Stimulated activated naive CD4-positive, alpha-beta T cell treated with Interleukin-2 at 50 U/mL for 16 hours (primary cell): ENCODE measurements at places on chromosomes 6 and 20.

- DNase-seq = no peak
Measured at GRCh38 chr20:7137395-7138151, 370.1 kb downstream of the BMP2 start.

GRCh38 chr20:5548902-5549599 lies 201.2 kb upstream of the SHLD1 start:
- DNase-seq = no peak

DNA sequence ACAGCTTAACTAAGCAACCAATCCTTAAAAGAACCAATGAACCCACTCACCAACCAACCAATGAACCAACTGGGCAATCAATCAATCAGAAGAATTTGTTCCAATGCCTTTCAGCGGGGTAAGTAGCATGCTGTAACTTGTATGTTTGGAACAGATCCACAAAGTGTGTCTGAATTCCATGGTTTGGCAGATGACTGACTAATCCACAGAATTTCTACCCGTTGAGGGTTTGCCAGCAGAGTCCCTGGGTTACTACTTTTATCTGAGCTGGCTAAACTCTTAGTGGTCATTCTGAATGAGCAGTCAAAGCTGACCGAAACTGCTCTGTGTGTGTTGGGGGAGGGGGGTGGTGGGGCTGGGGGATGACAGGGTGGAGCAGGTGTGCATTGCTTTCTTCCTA lies 125.0 kb upstream of the JAG1 start:
- DNase-seq = no peak

DNA sequence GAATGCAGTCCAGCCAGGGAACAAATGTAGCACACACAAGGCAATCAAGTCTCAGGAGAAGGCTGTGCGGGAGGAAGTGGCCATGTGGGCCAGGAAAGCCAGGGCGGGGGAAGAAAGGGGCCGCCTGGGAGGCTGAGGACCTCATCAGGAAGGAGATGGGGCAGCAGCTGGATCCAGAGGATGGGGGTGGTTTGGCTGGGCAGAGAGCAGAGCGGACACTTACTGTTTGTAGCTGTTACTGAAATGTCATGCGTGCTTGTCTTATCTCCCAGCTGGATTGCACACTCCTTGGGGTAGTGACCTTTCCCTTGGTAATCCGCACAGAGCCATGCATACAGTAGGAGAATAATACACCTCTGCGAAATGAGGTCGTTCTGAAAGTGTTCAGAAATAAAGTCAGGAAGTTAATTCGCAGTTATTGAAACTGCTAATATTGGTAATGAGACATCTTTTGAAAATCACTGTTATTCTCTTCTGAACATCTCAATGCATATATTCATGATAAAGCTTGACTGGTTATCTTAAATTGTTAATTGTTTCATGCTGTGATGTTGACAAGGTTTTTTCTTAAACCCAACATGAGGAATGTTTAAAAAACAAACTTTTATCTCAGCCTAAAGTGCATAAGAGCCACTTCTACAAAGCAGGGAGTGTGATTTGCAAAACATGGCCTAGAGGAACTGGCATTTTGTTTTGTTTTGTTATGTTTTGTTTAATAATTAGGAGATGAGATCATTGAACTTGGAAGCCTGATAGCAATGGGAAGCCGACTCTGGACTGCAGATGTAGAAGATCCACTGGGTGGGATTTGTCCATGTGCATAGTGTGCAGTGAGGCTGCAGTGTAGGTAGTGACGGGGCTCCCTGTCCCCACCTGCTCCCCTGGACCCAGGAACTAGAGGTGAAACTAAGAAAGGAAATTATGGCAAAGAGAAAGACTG lies 18.0 kb upstream of the MAP3K4 start:
- no peak for DNase-seq

- no peak for DNase-seq
Measured at GRCh38 chr20:62622877-62623487, 19.3 kb upstream of the SLCO4A1 start.

DNA sequence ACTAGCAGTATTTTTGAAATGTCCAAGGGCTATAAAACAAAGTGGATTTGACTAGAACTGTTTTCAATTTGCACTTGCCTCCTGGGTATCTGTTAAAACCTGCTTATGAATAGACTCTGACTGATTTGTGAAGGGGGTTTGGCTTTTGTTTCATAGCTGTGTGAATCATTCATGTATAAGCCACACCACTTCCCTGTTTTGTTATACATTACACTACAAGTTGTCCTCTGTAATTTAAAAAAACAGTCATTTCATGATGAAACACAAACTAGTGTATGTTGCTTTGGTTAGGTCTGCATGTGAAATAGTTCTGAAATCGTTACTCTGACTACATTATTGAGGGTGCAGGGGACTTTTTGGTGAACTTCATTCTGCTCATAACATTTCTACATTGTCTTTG lies 121.7 kb downstream of the NKAIN2 start:
- DNase-seq = no peak

- DNase-seq = no peak
Measured at GRCh38 chr20:34189572-34190163, 51.6 kb upstream of the ASIP start.

DNA sequence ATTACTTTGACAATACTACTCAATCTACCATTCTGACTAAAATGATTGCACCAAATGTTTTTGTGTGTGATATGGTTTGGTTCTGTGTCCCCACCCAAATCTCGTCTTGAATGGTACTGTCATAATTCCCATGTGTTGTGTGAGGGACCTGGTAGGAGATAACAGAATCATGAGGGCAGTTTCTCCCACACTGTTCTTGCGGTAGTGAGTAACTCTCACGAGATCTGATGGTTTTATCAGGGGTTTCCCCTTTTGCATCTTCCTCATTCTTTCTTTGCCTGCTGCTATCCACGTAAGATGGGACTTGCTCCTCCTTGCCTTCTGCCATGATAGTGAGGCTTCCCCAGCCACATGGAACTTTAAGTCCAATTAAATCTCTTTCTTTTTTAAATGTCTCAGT lies 20.8 kb downstream of the SYCP2 start:
- no peak for DNase-seq

GRCh38 chr20:50737352-50737751 lies 6.0 kb downstream of the PARD6B start:
- DNase-seq = no peak

DNA sequence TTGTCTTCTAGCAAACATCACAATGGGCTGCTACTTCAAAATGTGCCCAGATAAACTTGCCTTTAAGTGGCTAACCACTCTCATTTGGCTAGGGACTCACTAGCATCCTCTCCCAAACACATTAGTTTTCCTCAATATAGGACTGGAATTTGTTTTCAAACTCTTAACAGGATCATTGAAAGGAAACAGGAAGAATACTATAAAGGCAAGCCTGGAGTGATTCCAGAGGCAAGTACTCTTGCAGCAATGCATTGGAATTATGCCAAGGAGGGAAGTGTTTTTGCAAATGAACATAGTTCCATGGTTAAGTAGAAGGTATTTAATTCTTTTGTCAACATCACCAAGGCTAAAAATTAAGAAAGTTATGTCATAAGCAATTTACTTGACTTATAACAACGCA lies 12.2 kb downstream of the EPHA7 start:
- DNase-seq = no peak
